ENCODE measurements at places on chromosomes 11 and 22.

DNA sequence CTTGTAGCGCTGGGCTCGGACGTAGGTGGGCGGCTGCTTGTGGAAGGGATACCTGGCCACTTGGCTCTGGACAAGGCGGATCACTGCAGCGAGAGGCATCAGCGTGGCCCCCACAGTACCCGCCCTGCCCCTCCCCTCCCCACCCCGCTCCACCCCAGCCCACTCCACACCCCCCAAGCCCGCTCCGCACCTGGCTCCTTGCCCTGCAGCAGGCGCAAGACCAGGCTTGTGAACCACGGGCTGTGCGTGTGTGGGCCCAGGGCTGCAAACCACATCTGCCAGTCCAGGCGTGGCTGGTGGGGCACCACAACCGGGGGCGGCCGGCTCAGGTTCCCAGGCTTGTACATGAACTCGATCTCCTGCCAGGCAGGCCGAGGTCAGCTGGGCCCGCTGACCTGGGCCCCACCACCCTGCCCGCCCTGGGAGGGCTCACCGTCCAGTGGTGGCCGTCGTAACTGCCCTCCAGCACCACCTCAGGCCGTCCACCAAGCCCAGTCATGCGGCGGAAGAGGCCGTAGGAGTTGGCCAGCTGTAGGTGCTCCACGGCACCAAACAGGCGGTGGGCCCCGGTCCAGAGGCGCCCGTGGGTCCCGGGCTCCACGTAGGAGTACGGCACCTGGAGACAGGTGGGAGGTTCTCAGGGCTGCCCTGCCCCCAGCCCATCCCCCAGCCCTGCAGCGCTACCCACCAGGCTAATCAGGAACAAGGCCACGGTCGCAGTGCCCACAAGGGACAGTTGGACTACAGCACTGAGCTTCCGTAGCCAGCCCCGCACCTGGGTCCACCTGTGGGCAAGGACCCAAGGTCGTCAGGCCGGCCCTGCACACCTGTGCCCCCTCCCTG is 2.9 kb downstream of the LMF2 start:
- DNase-seq = no peak

GRCh38 chr22:20141186-20142077 is 9.4 kb downstream of the CCDC188 start:
- no peak for DNase-seq

- no peak for DNase-seq
Observed at GRCh38 chr11:1276866-1277615, 32.4 kb downstream of the TOLLIP start.

DNA sequence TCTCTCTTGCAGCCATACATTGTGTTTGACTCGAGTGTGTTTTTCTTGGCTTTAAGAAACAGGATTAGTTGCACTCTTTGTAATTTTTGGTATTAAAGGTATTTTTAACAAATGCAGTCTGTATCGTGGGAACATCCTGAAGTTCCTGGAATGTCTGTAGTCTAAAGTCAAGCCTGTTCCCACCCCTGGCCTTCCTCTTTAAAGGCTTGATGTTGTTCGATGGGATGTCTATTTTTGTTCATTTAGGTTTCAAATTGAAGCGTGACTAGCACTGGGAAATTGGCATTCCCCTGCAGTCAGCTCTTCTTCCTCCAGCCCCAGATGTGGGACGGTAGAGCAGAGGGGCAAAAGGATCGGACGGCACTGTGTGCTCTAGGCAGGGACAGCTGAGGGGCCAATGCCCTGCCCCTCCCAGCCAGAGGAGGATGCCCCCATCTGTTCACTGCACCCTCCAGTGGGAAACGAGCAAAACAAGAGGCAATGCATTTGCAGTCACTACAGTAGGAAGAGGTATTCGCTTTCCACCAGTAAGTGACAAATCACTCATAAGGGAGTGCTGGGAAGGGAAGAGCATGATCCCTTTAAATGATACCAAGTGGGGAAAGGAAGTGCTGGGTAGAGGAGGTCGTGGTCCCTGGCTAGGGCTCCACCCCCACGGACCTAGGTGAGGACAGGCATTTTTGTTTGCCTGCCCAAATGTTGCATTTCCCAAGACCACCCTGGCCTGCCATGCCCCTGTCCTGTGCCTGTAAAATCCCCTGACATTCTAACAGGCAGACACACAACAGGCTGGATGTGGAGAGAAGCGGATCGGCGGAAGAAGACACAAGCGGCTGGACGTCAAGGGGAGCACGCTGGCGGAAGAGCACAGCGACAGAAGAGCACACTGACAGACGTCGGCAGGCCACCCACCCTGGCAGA is 47.4 kb upstream of the SEPTIN5 start:
- DNase-seq = no peak

GRCh38 chr22:38272373-38273134 is at the start of gene TMEM184B:
TMEM184B (minus strand) TSS chr22:38273010; CDS start chr22:38247961, 25,049 bp downstream.
- peak; percentile 74 for DNase-seq

GRCh38 chr11:3802011-3802790 is 4.8 kb upstream of the NUP98 start:
- no peak for DNase-seq

DNA sequence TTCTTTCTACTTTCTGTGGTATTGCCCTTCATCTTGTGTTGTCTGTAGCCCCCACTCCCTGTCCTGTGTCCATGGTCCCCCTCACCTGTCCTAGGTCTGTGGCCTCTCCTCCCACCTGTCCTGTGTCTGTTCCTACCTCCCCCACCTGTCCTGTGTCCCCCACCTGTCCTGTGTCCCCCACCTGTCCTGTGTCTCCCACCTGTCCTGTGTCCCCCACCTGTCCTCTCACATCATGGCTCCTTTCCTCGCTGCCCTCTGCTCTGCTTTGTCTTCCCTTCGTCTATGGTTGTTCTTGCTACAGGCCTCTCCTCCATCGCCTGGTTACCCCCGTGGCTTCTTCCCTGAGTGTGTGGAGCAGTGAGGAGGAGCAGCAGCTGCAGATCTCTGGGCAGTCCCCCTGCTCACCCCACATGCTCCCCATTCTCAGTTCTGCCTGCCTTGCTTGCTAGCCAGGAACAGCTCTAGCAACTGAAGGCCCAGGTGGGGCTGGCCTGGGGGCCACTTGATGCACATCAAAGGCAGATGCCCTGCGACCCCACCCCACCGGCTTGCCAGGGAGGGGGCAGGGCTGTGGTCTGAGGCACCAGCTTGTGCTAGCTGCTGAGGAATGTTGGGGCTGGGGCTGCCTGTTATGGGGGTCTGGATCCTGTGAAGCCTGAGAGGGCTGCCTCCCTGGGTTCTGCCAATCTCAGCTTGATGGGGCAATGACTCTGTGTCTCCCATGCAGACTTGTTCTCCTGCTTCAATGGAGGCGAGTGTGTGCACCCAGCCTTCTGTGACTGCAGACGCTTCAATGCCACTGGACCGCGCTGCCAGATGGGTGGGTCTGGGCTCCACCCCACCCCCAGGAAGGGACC is 5.6 kb downstream of the OTOG start:
- no peak for DNase-seq

DNA sequence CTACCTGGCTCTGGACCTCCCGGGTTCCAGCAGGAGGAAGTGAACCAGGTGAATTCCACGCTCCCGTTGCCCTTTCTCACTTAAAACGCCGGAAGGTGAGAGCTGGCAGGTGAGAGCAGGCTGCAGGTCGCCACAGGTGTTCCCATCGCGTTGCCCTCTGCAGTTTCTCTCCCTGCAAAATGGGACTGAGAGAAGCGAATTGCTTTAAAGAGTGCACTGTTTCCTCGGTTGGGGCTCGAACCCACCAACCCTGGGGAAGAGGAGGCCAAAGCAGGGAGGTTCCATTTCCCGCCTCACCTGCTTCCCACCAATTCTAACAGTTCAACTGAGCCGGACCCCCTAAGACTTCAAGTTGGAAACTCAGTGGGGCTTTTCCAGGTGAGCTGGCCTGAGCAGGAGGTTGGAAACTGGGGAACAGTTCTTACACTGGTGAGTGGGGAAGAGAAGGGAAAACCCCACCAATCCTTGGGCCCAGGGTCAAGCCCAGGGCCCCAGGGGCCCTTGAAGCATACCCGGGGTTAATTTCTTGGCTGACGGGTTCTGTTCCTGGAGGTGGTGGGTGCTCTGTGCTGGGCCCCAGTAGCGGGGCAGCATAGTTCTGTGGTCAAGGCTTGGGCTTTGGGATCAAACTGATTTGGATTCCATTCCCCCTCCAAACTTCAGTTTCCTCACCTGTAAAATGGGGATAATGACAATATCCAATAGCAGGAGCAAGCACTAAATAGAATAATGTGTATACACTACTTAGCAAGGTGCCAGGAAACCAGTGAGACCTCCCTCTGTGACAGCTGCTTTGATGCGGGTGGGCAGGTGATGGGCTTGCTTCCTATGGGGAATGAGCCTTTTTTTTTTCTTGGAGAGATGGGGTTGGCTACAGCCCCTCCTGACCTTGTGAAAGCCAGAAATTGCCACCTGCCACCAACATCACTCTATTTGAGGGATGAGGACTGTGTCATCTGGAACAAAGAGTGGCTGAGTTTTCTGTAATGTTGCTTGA is 788 bp downstream of the CD82 start:
- DNase-seq = no peak

DNA sequence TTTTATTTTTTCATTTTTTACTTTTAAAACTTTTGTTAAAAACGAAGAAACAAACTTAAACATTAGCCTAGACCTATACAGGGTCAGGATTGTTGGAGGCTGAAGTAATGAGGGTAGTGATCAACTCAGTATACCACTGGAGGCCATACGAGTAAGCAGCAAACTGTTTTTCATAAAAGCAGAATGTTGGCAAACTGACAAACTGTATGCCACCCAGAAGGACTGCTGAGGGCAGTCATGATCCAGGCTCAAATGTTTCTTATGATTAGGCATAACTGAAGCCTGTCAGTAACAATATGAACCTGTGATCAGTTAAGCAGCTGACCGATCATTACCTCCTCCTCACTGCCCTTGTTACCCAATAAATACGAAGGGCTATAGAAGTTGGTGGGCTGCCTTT is 10.2 kb upstream of the SC5D start:
- no peak for DNase-seq

DNA sequence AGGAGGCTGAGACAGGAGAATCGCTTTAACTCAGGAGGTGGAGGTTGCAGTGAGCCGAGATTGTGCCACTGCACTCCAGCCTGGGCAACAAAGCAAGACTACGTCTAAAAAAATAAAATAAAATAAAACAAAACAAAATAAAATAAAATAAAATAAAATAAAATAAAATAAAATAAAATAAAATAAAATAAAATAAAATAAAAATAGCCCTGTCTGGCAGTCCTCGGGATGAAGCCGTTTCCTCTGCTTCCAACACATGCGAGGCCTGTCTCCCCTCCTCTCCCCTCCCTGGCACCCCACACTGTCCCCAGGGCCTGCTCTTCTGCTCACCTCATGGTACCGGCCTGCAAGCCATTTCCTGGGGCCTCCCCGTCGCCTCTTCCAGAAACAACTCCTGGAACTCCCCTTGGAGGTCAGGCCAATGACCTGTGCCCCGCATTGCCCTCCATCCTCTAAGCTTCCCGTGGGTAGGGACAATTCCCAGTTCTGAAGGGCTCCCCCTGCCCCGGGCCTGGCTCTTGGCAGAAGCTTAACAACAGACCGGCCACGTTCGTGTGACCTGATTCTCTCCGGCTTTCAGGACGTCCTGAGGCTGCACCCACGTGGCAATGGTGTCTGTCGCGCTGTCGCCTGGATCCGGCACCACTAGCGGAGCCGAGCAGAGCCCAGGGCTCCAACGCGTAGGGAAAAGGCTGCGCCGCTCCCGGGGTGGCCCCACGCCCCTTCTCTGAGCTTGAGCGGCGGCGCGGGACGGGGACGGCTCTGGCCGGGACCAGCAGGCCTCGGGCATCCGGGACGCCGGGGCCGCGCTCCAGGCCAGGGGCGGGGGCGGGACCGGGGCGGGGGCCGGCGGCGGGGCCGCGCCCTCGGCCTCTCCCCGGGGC is 456 bp upstream of the PARVB start:
- DNase-seq = peak; percentile 22

DNA sequence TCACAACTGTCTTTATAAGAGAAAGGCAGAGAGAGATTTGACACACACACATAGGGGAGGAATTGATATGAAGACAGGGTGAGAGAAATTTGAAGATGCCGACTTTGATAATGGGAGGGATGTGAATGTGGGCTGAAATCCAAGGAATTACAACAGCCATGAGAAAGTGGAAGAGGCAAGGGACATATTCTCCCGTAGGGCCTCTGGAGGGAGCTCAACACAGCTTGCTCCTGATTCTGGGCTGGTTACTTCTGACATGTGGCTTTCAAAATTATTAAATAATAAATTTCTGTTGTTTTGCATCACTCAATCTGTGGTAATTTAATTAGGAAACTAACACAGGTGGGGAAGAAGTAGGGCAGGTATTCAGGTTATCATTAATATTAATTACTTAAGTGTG is 282.9 kb downstream of the LUZP2 start:
- DNase-seq = no peak

DNA sequence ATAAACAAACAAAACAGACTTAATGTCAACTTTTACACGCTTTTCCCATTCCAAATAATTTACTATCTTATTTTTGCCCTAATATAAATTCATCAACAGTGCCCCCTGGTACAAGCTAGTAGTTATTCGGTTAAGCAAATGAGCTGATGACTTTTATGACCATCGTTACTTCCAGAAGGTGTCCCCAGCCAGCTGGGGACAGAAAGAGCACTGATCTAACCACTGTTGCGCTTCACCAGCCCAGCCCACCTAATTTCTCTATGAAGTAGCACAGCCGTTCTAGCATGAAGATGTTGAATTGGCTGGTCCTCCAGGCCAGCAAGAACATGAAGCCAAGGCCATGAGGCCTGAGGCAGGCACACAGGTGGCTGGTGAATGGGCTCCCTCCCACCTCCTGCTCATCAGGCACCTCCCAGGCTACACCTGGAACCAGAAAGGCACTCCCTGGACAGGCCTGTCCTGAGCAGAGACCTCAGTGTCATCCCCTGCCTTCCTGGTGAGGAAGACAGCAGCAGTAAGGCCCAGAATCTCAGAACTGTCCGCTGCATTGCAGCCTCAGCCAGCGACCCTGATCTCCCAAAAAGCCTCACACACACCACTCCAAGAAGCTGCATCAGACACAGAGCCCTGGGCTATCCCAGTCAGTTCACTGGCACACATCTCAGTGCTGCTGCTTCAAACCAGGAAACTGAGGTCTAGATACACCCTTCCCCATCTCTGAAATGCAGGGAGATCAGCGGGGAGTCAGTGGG is 12.9 kb downstream of the GNB1L start:
- DNase-seq = no peak
